ENCODE measurements at places on chromosomes 5 and 9. TPM values are rescaled to one million over a fixed set of nuclear protein-coding genes. Genes with fewer than 3 reads are reported as not detected.

Gene IFT74
- total RNA-seq, result 10.0 TPM

Gene GFI1B
- not detected for total RNA-seq

Gene MTRR
- 13.9 TPM for total RNA-seq

Gene CBY3
- 0.16 TPM for total RNA-seq

Gene ARHGEF28
- 2.5 TPM for total RNA-seq

Gene SEPTIN8
- 39.7 TPM for total RNA-seq

Gene ADAMTS19
- total RNA-seq, result under 0.01 TPM

Gene TMEM245
- 32.0 TPM for total RNA-seq

Gene SPACA9
- 2.7 TPM for total RNA-seq
